Calu3 (cell line): ENCODE measurements at places on chromosomes 3 and 15. TPM values are rescaled to one million over a fixed set of nuclear protein-coding genes. Genes with fewer than 3 reads are reported as not detected.

The CAPN3 gene
- 2.1 and 2.3 TPM in 2 replicates for total RNA-seq

- DNase-seq, result peak; percentile 42
Observed at GRCh38 chr3:99753268-99753975, 64.2 kb upstream of the CMSS1 start.

- peak; percentile 58 for DNase-seq
Observed at GRCh38 chr15:60179786-60180391, 175.8 kb downstream of the FOXB1 start.

- no peak for DNase-seq
Observed at GRCh38 chr15:76664895-76665294, 240.2 kb downstream of the SCAPER start.

- DNase-seq, result peak; percentile 90
Observed at GRCh38 chr3:47475570-47476329, at the start of gene SCAP. TSS of gene SCAP (minus strand) at chr3:47475941. CDS start at chr3:47442993, 32,948 bp downstream.

- DNase-seq, result no peak
Observed at GRCh38 chr15:24318981-24319380, 356.6 kb upstream of the NPAP1 start.

GRCh38 chr3:121690777-121691405, 30.2 kb upstream of the HCLS1 start:
- DNase-seq, result no peak

- DNase-seq, result no peak
Observed at GRCh38 chr3:112746675-112747280, 99.9 kb downstream of the CD200R1L start.

GRCh38 chr3:161409069-161409468, 37.8 kb upstream of the SPTSSB start:
- peak; percentile 76 for DNase-seq
